ENCODE measurements at places on chromosomes 16 and 17.

GRCh38 chr16:65062736-65063583, 58.9 kb downstream of the CDH11 start:
- DNase-seq = no peak

DNA sequence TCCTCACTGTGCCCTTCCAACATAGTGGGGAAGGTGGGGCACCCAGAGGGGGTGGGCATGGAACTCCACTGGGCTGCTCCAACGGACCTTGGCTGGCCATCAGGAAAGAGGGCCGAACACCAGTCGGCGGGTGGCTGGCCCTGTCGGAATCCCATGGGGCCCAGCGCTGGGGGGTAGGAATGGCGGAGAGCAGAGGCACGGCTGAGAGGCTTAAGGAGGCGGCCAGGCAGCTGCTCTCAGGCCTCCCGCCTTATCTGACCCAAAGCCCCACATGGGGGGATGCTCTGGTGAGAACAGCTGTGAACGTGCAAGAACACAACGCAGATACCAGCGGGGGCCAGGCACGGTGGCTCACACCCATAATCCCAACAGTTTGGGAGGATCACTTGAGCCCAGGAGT, 4.4 kb upstream of the MYO1C start:
- DNase-seq = no peak

DNA sequence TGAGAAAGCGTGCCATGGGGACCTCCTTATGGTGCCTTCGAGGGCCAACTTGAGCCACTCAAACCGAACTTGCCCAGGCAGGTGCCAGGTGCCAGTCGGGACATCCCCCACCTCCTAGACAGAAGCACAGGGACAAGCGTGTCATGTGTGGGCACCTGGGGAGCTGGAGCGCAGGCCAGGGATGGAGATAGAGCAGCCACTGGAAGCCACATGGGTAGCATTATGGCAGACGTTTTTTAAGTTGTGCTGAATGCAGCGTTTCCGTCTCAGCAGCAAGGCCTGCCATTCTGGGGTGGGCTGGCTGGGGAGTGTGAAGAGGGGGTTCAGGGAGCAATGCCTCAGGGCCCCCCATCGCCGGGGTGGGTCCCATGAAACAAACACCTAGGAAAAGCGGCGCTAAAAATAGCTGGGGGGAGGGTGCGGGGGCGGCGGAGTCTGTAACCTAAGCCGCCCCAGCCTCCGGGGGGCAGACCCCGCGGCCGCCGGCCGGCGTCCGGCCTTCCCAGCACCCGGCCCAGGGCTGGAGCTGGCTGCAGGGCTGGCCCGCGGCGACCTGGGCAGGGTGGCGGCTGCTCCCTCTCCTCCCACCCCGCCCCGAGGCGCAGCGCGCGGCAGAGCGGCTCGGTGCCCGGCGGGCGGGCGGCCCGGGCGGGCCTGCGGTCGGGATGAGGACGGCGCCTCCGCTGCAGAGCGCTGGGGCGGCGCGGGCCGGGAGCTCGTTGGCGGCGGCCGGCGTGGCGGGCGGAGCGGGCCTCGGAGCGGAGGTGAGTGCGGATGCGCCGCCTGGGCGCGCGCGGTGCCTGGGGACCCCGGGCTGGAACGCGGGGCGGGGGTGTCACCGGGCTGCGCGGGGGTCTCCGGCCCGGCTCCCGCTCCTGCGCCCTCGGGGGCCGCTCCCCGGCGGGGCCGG, at the start of gene ZNF469:
Gene ZNF469, plus strand, starts transcription at position 469 of the 910 bp plus-strand sequence. CDS start 44,512 bp downstream, outside the sequence.
- DNase-seq = peak; percentile 23

- DNase-seq = peak; percentile 16
These were observed 443 bp downstream of the CSNK2A2 start for GRCh38 chr16:58197314-58198012.

DNA sequence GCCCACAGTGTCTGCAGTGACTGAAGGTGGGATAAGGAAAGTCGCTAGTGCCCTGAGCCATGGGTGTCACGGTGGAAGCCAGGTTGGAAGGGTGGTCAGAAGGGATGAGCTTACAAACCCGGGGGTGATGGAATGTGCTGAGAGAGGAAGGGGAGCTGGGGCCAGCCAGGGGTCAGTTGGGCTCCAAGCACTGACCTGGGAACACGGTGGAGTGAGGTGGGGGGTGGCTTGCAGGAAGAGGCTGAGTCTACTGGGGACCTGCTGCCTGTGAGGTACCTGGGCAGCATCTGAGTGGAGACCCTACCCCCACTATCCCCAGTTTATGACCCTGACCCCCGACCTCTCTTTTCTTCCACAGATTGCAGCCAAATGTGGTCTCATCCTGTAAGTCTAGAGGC, 3.1 kb downstream of the TMEM92 start:
- DNase-seq = no peak

GRCh38 chr17:47230864-47231263, 21.7 kb downstream of the MYL4 start:
- DNase-seq = no peak

GRCh38 chr16:1908983-1909382, 9.2 kb downstream of the HS3ST6 start:
- DNase-seq = no peak

- no peak for DNase-seq
These were observed 2.0 kb downstream of the VAMP2 start for GRCh38 chr17:8160741-8161221.

GRCh38 chr17:21198411-21198810, 15.6 kb downstream of the TMEM11 start:
- DNase-seq = no peak

DNA sequence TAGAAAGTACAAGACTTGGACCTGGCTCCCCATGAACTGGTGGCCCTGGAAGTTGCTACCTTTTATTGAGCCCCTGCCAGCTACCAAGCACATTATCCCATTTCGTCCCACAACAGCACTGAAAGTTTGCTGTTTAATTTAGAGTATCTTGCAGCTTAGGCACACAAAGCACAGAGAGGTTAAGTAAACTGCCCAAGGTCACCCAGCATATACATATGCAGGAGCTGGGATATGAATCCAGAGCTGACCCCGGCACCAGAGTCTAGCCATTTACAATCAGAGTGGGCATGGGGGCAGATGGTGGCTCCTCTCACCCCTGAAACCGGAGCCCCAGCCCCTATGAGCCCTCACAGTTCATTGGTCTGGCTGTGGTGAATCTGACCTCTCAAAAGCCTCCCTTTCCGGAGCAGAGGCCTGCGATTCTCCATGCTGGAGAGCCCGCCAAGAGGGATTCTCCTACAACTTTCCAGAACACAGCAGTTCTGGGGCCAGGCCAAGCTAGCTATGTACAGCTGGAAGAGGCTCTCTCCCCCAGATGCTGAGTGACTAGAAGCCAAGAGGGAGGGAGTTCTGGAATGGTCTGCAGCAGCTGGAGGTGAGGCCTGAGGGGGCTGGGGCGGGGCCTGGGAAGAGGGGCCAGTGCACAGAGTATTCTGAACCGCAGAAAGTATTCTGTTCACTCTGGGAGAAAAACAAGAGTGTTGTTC, 58.3 kb downstream of the SREBF1 start:
- DNase-seq = no peak

DNA sequence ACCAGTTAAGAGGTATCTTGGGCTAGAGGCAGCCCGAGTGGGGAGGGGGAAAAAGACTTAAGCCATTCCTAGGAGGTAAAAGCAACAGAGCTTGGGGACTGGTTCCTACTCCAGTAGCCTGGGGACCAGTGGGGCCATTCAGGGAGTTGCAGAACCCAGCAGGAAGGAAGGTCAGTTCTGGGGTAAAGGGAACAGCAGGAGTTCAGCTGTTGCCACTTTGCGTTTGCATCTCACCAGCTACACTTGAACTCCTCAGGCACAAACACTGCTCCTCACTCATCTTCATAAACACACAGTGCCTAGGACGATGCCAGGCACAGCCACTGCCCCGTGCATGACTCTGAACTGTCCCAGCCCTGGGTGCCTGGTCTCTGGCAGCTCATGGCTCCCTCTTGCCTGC, 4.0 kb downstream of the HAP1 start:
- DNase-seq = no peak

DNA sequence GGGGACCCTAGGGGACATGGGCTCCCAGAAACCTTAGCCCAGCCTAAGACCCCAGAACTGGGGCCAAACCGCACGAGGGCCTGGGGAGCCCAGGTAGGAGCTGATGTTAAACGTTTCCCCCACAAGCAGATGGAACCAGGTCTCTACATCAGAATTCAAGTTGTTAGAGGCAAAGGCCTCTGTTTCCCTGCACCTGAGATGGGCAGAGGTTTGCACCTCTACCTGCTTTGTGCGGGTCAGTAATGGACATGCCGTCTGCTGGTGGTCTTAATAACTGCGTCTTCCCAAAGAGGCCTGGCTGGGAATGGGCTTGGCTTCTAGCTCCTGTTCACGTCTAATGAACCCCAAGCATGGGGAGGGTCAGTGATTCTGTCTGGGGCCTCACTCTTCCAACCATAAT, 79.1 kb downstream of the NDE1 start:
- no peak for DNase-seq

- no peak for DNase-seq
These were observed 39.8 kb downstream of the TEX2 start for GRCh38 chr17:64223283-64223682.

GRCh38 chr16:30491744-30492308, 19.3 kb downstream of the ITGAL start:
- peak; percentile 61 for DNase-seq

DNA sequence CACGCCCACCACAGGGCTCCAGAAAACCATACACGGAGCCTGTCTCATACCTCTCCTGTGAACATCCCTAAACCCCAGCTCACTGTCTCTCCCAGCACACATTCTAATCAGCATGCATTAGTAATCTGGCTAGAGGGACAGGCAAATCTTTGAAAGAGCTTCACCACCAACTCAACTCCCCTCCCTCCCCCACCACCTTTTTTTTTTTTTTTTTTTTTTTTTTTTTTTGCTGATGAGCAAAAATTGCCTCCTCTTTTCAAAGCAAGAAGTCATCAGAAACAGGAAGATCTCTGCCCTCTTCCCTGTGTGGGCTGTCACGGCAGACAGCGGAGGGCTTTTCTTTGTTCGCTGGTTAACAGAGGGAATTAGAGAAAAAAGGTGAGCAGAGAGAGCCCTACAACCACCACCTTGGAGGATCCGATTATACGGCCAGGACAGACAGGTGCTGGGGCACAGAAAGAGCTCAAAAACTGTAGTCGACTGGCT, 19.9 kb downstream of the GAS7 start:
- peak; percentile 82 for DNase-seq

- DNase-seq = no peak
These were observed 36.6 kb downstream of the UBE2G1 start for GRCh38 chr17:4329838-4330237.

GRCh38 chr17:49482144-49482817, 12.8 kb upstream of the NGFR start:
- DNase-seq = peak; percentile 19

- DNase-seq = no peak
These were observed 9.9 kb upstream of the BAIAP3 start for GRCh38 chr16:1323296-1324239.

DNA sequence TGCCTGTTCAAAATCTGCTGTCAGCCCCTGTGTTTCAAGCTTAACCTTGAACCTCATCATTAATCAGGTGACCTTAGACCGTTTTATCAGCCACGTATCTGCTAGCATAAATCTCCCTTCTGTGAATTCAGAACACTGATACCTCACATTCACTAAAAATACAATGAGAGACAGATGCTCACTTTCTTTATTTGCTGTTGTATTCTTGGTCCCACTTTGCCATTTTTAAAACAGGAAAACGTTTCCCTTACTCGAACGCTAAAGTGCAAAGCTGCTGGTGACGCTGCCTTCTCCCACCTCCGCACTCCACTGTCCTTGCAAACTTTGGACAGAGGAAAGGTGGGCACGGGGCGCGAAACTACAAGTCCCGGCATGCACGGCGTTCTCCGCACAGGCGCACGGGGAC, 220 bp upstream of the ARHGAP44 start:
- no peak for DNase-seq

DNA sequence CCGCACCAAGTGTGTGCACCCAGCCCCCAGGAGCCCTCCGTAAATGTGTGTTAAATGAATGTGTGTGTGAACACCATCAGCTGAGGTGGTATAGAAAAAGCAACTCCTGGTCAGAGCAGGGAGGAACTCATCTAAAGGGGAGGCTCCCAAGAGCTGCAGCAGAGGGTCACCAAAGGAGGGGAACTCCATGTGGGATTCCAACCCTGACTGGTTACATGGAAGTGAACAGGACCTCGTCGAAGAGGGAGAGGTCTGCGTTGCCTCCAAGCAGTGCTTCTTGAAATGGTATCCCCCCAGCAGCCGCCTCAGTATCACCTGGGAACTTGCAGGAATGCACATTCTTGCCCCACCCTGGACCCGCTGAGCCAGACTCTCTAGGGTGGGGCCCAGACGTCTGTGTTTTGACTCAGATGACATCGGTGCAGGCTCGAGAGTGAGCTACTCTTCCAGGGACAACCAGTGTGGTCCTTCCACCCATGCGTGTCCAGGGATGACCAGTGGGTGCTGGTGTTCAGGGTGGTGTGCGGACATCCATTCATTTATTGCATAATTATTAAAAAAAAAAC, 30.8 kb downstream of the ADCY9 start:
- DNase-seq = no peak

GRCh38 chr17:7177954-7178477, 1.2 kb downstream of the ASGR1 start:
- DNase-seq = peak; percentile 34

GRCh38 chr17:43312011-43312410, 78.2 kb upstream of the RNU2-1 start:
- no peak for DNase-seq

DNA sequence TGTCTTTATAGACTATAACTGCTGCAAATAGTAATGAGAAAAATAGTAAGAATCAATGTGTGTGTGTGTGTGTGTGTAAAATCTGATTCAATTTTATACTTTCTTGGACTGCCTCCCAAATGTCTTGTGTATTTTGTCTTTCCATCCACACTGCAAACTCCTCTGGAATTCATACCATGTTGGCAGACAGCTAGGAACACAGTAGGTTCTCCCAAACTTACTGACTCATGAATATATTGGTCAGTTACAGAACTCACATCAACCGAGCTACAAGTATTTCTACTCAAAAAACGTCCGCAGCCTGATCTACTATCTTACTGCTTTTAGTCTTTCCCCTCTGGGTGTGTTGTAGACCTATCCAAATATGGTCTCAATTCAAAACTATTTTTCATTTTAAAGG, 542.7 kb upstream of the PSMD7 start:
- DNase-seq = no peak

DNA sequence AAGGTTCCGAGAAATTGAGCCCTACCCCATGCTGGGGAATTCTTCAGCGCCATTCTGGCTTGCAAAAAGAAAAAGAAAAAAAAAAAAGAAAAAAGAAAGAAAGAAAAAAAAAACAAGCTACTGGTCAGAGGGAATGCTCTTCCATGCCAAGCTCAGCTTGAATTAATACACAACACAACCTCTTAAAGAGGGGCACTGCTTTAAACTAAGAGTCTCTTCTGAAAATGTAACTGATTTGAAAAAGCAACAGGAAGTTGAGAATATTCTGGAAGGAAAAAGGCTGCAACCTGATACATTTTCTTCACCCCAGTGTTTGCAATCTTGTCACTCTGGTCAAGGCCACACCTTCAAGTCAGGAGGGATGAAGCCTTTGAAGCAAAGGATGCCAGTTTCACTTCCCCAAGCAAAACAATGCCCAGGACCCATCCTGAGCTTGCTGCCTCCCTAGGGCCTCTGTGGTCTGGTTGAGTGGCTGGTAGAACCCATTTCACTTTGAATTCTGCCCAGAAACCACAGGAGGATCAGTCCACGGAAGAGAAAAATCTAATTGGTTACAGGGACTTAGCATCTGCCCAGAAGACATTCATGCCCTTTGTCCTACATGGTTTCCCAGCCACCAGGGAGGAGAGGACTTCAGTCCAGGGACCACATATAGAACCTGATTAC, 389.7 kb downstream of the SOX9 start:
- DNase-seq = no peak
